Stimulated activated CD8-positive, alpha-beta memory T cell treated with anti-CD3 and anti-CD28 coated beads, Interleukin-15, amount 100 ng/mL, for 4 hours (primary cell): ENCODE measurements at places on chromosomes 7 and 10.

DNA sequence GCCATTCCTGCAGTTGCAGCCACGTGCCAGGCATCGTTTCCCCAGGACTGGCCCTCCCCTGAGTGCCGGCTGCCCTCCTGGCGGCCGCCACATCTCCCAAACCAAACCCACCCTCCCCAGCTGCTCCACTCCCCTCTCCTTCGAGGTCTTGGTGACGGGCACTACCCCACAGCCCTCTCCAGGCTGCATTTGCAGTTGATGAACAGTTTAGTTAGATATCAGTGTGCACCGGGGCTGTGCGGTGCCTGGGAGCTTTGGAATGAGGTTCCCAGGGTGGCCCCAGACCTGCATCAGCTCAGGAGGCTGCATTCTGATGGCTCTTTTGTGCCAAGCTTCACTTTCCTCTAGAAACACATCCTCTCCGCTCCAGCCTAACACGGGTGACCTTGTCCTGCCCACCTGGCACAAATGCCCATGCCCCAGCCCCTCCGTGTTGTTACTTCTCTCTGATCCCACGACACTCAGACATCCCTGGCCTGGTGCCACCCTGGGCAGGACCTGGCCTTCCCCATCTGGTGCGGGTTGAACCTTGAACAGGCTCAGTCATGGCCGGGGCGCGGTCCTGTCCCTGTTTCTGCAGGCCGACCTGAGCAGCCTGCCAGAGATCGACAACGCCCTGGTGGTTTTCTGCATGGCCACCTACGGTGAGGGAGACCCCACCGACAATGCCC, 14.5 kb downstream of the TMEM120A start:
- DNase-seq = no peak

DNA sequence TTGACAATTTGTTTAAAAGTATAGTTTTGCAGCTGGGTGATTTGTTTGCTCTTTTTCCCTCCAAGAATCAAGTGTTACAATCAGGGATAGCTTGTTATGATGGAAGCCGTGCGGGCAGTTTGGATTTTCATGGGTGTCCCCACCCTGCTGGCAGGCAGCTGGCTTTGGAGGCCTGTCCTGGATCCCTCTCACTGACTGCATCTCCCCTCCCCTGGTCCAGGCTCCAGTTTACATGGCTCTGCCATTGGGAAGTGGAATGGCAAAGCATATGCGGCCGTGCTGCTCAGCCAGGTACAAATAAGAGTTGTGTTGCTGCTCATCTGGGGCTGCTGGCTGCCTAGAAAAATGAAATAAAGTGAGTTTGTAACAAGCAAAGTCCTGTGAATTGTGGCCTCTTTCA, 76.0 kb downstream of the CXCL12 start:
- DNase-seq = no peak

DNA sequence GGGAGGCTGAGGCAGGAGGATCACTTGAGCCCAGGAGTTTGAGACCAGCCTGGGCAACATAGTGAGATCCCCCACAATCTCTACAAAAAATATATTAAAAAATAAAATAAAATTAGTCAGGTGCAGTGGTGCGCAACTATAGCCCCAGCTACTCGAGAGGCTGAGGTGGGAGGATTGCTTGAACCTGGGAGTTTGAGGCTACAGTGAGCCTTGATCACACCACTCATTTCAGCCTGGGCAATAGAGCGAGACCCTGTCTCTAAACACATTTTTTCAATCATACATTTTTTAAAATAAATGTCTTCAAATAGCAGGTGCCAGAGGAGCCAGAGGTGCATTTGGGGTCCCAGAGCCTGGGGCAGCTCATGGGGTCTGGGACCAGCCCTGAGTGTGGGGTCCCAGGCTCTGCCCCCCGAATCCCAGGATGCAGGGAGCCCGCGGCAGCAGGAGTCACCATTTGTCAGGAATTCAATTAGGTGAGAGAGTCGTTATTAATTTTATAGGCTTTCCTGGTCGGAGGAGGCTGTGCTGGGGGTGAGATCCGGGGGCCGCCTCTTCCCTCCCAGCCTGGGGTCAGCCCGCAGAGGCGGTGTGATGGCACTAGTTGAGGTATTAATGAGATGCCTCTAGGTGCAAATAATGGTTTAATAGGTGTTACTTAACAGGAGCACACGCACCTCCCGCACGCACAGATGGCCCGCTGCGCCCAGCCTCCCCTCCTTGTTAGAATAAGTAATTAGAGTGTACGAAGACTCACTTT, 78.3 kb downstream of the MICALL2 start:
- no peak for DNase-seq

GRCh38 chr10:64215088-64215487, 693.9 kb downstream of the REEP3 start:
- DNase-seq = no peak

DNA sequence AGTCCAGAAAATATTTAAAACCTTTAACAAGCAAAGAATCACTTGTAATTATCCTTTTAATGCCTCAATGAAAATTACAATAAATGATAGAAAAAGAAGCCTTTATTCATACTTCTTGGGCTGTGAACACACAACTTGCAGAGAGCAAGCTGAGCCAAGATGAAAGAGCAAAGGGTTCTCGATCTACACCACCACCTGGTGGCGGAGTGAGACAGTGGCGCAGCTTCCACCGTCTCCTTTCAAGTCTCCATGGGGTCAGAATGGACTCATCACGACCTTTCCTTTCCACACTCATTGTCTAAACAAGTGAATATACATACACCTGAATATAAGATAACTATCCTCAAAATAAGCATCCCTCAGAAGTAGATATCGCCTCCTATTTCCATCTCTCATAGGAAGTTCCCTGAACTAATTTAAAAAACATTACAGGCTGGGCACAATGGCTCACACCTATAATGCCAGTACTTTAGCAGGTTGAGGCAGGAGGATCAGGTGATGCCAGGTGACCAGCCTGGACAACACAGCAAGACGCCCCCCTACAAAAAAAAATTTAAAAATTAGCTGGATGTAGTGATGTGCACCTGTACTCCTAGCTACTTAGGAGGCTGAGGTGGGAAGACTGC, 40.7 kb downstream of the ATE1 start:
- DNase-seq = no peak

DNA sequence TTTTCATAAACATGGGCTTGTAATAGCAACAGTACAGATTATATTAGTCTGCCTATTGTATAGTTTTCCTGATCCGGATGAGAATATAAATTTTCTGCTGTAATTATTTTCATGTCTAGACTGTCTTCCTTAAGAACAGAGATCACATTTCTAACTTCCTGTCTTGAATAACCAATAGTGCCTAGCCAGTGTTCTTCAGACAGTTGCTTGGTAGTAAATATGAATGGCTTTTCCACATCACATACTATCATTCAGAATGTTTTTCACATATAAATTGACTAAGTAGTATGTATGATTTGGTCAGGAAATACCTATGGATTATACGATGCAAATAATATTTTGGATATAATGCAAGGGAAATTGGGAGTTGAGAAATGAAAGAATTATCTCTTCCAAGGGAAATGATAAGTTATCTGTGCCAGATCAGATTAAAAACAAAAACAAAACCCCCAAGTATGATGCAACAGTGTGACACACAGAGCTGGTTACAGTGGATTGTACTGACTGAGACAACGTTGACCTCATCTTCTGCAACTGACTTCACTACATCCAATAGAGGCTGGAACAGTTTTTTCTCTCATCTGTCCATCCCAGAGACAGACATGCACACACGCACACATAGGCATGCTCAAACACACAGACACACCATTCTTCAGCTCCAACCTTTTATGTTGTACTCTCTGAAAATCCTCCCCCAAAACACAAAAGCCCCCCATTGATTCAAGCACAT, 16.4 kb downstream of the ITGA8 start:
- no peak for DNase-seq

GRCh38 chr7:80133361-80134114, 1.1 kb upstream of the GNAI1 start:
- DNase-seq = no peak

- no peak for DNase-seq
Measured at GRCh38 chr10:7666253-7667023, at the start of gene ITIH5. Gene ITIH5 (minus strand): TSS chr10:7666966. CDS start chr10:7666892, 74 bp downstream.

- DNase-seq = no peak
Measured at GRCh38 chr7:103307503-103308231, 10.4 kb downstream of the PMPCB start.

DNA sequence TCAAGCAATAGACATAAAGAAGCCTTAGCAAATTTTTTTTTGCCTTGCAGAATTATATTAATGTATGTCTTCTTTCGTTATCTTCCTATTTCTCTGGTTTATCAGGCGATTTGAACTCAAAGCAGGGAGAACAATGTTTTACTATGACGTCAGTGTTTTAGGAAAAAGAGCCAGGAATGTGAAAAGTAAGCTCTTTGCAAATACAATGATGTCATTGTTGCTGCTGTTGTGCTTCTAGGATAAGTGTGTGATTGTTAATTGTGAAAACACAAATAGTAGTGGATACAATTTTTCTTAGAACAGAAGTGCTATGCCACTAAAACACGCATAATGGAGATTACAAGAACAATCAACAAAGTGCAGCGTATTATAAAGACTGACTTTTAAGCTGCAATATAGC, 9.5 kb upstream of the AUTS2 start:
- no peak for DNase-seq

GRCh38 chr10:97640868-97641811, 669 bp downstream of the PI4K2A start:
- DNase-seq = no peak

- no peak for DNase-seq
Measured at GRCh38 chr10:114783686-114784085, 37.9 kb upstream of the FHIP2A start.

DNA sequence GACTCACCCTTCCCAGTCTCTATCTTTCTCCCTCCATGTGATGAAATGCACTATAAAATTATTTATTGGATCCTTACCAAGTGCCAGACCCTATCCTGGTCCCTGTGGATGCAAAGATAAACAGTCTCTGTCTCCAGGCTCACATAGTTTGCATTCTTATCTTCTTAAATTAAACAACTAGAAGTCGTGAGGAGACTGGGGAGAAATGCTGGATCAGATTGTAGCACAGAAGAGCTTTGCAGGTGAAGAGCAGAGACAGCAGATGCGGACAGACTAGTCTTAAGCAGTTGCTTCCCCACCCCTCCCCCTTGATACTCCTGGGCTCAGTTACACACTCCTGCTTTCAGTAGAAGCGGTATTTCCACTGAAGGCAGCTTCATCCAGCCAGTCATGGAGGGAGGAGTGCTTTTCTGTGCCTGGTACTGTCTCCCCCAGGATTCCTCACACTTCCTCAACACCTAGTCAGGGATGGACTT, 20.8 kb upstream of the CDK1 start:
- DNase-seq = no peak

DNA sequence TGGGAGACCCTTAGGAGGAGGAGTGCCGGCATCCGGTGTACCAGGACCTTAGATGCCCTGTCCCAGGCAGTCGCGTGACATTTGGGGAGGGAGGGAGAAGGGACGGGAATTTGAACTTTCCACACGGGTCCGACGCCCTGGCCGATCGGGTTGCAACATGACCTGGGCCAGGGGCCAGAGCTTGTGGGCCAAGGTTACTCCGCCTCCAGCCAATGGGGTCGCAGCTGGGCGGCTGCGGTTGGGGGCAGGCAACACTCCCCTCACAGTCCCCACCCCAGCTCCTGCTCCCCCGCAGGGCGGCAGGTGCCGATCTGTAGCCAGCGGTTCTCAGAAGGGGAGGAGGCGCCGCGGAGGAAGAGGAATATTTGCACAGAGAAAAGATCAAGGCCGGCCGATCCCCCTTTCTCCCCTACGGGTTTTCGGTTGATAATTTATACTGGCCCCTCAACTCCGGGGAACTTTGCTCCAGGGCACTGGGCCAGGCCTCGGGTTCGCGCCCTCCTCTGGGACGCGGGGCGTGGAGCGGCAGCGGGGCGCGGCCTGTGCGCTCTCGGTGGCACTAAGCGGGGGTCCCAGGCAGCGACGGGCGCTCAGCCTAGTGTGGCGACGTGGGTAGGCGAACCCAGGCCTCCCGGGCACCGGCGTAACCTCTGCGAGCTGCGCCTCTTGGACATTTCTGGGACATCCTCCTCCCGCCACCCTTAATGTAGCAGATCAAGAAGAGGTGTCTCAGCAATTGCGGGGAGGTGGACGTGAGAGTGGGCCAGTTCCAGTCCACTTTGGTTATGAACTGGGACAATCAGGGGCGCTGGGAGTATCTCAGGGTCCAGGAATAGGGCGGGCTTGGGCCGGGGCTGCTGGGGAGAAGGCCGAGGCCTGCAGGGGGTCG, 1.2 kb downstream of the MLXIPL start:
- DNase-seq = no peak

DNA sequence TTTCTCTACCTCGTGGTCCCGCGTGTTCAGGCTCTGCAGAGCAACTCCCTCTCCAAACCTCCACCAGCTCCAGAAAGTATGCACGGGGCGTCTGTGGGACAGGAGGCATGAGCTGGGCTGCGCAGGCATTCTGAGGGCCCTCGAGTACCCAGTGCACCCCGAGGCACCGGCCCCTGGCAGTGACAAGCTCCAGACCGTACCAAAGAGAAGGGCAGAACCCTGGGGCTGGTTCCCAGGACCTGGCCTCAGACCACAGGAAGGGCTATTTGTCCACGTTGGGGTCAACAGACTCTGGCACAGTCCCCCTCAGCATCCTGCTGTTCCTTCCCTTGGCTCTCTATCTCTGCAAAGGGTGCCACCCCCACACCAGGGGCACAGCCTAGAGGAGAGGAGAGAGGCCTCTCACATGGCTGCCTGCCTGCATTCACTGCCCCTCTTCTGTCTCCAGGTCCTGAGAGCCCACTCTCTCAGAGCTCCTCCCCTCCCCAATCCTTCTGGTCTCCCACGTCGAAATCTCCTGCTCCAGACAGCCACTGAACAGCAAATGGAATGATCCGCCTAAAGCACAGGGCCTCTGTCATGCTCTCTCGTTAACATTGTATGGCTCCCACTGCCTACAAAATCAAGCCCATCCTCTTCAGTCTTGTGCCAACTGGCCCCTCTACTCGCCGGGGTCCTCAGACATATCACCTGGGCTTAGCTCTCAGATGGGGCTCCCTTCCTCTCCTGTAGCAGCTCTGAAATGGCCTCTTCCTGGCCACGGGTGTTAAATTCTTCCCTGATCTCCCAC, 96.3 kb downstream of the OAT start:
- no peak for DNase-seq
